Uterus (tissue), 4 donors: ENCODE measurements at places on chromosomes 3 and 15.

DNA sequence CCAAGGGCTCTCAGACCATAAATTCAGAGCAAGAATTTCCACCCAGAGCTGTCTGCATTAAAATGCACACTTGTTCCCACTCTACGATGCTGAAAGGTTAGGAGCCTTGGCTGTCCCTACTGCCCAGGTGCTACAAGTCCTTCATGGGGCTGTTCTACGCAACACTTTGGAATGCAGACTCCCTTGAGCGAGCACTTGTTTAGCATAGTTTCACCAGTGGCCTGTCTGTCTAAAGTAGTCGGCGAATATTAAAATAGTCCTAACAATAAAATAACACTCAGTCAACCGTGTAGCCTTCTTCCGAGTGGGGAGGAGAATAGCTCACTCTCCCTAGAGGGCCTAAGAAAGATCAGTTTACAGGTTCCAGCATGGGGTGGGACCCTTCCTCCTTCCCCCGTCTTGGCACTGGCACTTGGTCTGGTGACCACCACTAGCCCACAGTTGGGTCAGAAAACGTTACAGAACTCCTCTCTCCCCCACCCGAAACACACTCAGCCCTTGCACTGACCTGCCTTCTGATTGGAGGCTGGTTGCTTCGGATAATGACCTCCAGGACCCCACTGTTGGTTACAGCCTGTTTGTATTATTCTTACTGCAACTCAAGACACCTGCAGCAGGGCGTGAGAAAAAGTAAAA is at the start of gene CLDN16:
TSS of gene CLDN16 (plus strand) at position 586 of the 636 bp plus-strand sequence. CDS start 167 bp downstream, outside the sequence.
- DNase-seq: no peak

- DNase-seq: no peak
Measured at GRCh38 chr3:86658876-86659275, 332.1 kb downstream of the VGLL3 start.

DNA sequence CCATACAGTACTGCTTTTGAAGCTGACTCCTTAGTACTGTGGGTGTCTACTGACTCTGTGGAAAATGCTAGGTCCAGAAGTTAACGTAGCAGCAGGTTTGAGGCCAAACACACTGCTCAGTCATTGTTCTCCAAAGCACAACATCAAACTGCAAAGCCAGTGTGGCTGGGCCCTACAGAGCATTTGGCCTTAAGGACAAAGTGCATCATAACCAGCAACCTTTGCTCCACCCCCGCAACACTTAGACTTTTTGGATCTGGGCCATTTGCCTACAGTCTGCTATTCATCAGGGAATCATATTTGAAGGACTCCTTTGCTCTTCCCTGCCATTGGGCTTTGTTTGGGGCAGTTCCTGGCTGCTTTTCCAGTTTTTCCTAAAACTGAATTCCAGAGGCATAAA is 43.1 kb upstream of the ARL6 start:
- no peak for DNase-seq

DNA sequence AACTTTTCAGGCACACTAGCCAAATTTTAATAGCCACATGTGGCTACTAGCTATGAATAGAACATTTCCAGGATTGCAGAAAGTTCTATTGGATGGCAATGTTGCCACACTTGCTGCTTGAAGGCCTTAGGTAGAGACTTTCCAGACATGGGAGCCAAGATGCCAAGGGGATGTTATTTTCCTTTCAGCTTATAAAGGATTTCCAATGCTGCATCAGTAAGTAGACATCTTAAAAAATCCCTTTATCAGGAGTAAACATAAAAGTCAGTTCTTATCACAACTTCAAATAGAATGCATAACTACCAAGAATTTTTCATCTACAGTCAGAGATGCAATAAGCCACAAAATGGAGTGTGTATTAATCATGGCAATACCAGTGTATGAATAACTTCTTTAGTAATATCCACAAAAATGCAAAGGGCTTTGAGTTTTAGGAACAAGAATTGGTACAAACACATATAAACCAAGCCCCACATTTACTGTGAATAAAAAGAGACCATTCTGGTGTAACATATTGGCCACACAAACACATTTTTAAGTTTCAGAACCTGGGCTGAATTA is 457.1 kb upstream of the ADAMTS9 start:
- DNase-seq: no peak

- DNase-seq: no peak
Measured at GRCh38 chr3:169526246-169526645, 137.3 kb downstream of the MECOM start.

DNA sequence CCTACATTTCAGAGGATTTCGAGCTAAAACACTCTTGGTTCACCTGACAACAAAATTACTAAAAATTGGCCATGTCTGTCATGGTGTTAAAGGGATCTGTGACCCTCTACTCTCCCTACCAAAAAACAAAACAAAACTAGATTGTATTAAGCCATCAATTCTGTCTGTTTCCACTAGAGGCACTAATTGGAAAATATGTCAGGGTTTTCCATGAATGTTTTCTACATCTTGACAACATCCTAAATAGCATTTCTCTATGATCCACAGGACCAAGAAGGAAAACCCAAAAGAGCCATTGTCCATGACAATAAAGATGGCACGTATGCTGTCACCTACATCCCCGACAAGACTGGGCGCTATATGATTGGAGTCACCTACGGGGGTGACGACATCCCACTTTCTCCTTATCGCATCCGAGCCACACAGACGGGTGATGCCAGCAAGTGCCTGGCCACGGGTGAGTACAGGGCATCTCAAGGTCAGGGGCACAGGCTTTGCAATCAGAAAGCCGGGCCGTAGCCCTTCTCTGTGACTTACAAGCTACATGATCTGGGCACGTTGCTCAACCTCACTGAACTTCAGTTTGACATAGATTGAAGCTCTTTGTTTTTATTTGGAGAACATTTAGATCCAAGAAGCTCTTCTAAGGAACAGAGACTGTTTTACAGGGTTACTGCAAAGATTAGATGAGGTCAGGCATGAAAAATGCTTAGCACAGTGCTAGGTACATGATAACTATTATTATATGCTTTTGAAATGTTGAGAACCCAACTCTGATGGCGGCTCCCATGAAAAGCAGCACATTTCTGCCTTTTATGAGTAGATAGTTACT is 74.8 kb downstream of the DNASE1L3 start:
- no peak for DNase-seq

DNA sequence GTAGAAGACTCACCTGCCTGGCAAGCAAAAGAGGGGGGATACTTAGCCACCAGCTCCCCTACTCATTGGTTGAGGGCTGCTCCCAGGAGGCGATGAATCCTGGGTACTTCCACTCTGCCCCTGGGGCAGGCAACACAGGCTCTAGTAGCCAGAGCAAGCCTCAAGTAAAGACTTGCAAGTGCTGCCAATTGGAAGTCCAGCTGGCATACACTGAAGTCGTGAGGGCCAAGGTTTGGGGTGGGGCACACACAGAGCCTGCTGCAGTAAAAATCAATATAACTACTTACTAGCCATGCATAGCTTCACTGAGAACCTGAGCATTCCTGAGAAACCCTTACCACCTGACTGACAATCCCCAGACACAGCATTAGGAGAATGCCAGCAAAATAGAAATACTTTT is 123.0 kb upstream of the EIF1B start:
- no peak for DNase-seq

DNA sequence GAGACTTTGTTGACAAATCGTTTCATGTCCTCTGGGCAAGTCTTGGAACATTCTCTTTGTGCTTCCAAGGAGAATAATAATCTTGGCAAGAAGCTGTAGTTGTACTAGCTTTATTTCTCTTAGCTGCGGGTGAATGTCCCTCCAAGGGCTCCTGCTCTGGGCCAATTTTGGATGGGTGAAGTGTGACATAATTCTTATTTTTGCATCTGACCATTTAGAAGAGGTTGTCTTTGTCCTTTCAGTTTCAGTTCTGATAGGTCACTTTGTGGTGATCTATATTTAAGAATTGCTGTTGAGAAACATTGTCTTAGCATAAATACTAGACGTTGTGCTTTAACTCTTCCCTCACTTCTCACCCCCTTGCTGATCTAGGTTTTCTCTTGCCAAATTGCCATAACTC is 164.8 kb upstream of the RORA start:
- no peak for DNase-seq

- DNase-seq: no peak
Measured at GRCh38 chr3:37945807-37946530, 44.6 kb upstream of the VILL start.

DNA sequence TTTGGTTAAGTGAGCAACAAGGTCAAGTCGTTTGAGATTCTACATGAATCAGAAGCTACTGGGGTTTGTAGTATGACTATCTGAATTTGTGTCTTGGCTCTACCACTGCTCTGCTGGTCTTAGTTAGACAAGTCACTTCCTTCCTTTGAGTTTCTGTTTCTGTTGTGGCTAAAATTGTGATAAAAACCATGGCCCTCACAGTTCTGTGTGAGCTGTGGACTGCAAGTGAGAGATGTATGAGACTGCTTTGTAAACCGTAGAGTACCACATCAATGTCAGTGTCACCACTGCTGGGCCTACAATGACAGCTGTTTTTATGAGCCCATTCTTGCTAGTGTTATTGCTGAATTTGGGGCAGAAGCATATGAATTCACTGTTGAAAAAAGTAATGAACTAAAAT is 32.7 kb downstream of the RARB start:
- no peak for DNase-seq

DNA sequence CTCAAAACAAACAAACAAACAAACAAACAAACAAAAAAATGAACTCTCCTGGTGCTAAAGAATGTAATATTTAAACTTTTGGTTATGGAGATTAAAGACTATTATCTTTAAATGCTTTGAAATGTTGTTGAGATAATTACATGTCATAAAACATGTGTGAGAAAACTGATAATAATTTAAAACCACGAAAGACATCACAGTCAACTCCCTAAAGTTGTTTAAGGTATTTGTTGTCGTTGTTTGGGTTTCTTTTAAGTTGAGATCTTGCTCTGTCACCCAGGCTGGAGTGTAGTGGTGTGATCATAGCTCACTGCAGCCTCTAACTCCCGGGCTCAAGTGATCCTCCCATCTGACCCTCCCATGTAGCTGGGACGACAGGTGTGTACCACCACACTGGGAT is 12.0 kb downstream of the EFCAB12 start:
- no peak for DNase-seq

DNA sequence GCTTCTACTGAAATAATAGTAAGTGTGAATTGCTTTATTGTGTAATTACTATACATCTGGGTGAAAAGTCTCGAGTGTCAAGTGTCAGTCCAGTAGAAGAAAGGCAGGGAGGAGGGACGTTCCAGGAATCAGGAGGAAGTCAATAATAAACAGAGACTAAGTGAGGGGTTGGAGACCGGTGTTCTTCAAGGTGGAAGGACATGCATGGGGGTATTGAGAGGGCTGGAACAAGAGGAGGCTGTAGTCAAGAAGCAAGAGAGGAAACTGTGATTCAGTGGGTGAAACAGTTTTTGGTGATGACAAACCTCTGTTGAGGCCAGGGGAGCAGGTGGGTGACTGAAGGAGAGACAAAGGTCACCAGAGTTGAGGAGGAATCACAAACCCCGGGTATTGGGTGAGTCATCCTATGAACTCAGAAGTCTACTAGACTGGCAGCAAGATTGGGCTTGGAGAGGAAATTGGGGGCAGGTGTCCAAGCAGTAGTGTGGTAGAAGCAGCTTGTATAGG is 11.6 kb upstream of the SCAMP5 start:
- no peak for DNase-seq

DNA sequence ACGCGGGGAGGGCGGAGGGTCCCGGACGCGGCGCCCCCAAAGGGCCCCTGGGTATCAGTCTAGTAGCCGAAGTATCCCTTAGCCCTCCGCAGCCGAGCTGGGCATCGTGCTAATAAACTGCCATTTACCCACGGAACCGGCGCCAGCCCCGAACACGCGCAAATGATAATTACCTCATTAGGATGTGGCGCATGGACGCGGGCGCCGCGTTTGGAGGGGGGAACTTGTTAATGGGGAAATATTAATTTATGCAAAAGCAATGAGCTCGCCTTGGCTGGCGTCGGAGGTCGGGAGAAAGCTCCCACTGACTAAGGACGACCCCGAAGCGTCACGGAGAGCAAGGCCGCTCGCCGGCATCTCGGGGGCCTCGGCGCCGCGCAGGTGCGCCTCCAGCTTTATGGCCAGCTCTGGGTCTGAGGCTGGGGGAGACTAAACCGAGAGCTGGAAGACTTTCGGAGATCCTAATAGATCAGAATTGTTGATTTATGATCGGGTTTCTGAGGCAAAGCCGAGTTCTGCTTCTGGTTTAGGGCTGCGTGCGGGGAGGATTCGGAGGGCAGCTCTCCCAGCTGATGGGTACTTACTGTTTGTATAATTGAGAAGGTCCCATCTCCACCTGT is 474 bp upstream of the FEZF2 start:
- DNase-seq: no peak

DNA sequence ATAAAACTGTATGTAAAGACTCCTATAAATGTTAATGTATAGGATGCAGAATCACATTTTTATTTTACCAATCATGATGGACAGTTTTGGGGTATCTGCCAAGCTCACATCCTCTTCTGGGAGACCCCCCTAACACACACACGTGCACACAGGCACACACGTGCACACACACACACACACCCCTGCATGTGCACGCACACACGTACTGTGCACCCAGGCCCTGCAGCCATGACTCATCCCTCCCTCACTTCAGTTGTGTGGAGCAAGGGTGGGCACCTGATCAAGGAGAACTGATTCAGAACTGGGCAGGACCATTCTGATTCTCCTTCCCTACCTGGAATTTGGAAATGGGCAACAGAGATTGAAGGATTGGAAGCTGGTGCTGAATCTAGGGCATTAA is 16.0 kb upstream of the MINDY4B start:
- DNase-seq: no peak

DNA sequence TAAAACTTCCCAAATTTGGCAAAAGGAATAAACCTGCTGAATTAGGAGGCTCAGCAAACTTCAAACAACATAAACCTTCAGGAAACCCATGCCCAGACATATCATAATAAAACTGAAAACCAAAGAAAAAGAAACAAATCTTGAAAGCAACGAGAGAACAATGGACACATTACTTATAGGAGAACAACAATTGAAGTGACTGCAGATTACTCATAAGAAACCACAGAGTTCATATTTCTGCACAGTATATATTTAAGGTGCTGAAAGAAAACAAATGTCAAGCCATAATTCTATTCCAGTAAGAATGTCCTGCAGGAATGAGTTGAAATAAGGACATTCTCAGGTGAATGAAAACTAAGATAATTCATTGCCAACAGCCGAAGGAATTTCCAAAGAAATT is 80.8 kb upstream of the PROK2 start:
- DNase-seq: no peak

DNA sequence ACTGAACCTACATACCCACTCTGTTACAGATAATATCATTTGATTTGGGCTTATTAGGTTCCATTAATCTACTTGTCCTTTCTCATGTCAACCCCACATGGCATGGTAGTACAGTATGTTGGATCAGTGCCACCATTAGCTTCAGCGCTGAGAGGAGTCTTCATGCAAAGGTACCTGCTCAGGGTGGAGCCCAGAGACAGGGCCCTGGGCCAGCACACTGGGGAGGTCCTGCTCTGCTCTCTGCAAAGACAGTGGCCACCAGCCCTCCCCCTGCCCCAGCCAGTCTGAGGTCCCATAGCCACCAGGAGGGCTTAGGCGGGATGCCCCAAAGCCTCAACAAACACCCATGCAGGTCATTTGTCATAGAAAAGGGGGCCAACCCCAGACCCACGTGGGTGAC is 71.0 kb downstream of the ATP10A start:
- DNase-seq: no peak

GRCh38 chr3:186849374-186849975 is 7.0 kb downstream of the ADIPOQ start:
- no peak for DNase-seq
